ENCODE measurements at places on chromosomes 1 and 21. TPM values are rescaled to one million over a fixed set of nuclear protein-coding genes. Genes with fewer than 3 reads are reported as not detected.

RGS7 gene
- 4.5 TPM for total RNA-seq

DNA sequence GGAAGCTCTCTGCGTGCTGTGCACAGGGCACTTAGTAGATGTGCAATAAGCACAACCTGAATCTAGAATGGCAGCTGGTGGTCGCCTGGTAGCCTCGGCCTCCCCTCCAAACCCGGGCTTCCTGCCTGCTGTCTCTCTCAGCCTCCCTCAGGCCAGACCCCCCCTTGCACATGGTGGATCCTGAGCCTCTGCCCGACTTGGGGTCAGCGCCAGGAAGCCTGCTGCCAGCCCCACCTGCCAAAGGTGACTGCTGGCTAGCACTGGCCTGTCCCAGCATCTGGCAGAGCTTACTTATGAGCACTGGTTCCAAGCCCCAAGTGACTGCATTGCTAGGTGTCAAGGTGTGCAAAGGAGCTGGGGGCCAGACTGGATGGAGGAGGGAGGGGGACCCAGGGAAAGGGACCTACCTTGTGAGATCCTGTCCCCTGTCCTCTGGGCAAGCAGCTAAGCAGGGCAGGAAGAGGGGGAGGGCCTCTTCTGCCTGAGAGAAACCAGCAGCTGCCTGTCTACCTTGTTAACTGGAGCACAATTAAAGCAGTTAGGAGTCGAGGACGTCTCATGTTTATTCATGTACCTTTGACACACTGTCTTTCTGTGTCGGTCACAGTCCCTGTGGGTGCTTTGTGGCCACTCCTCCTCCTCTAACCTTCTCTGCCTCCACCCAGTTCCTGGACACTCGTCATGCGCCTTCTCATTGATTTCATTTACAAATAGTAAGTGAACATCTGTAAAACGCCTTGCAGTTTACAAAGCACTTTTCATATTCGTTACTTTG lies 100.9 kb downstream of the DDX20 start:
- no peaks in the 10 kb centered on the region for H3K4me1 ChIP-seq
- no peaks in the 10 kb centered on the region for H3K36me3 ChIP-seq
- no peak for DNase-seq
- H3K27ac ChIP-seq, result no peak overlapping the region

PYHIN1 gene
- not detected for total RNA-seq

- no peak for DNase-seq
- peak overlapping the region; percentile 83 for H3K4me3 ChIP-seq
- H3K4me1 ChIP-seq, result peaks cover 20% of the 10 kb centered on the region
- peaks cover 5% of the 10 kb centered on the region for H3K36me3 ChIP-seq
- H3K27ac ChIP-seq, result peak overlapping the region; percentile 66
Measured at GRCh38 chr1:23868557-23869016, 497 bp upstream of the FUCA1 start.

S100A1 gene
- 1.2 TPM for total RNA-seq

DNA sequence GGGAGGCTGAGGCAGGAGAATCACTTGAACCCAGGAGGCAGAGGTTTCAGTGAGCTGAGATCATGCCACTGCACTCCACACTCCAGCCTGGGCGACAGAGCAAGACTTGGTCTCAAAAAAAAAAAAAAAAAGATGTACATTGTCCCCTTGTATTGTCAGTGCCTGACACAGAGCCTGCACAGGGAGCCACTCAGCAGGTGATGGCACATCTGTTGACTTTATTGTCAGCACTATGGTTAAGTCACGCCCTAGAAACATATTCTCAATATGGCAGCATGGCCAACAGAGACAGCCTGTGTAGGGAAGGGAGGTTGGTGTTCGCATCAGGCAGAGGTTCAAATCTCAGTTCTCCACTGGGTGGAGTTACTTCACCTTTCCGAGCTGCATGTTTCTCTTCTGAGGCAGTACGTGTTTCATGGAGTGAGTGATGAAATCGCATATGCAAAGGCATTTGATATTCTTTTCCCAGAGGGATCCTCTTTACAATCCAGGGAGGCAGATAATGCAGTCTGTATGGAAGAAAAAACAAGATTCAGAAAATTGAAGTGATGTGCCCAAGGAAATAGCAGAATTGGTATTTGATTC lies 20.6 kb downstream of the LAMC2 start:
- H3K4me3 ChIP-seq, result no peak overlapping the region
- H3K27me3 ChIP-seq, result no peaks in the 10 kb centered on the region
- DNase-seq, result no peak
- H3K27ac ChIP-seq, result no peak overlapping the region
- H3K36me3 ChIP-seq, result no peaks in the 10 kb centered on the region
- peaks cover 15% of the 10 kb centered on the region for H3K4me1 ChIP-seq

DNA sequence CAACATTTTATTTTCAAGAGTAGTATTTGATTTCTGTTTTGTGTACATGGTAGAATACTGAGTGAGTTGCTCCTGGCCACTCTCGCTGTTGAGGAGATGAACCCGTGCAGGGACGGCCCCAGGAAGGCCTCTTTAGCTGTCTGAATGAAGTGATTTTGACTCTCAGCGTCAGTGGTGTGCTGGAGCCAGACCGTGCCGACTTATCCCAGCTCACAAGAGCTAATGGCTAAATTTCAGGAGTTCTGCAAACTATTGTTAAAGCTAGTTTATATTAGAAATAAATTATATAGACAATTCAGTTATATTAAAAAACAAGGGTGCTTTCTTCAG lies 111.2 kb upstream of the KIF26B start:
- no peak for DNase-seq
- no peak overlapping the region for H3K4me3 ChIP-seq
- H3K27me3 ChIP-seq, result no peaks in the 10 kb centered on the region
- H3K27ac ChIP-seq, result no peak overlapping the region
- no peaks in the 10 kb centered on the region for H3K36me3 ChIP-seq

GRCh38 chr1:199292896-199293295 lies 654.1 kb downstream of the PTPRC start:
- no peaks in the 10 kb centered on the region for H3K36me3 ChIP-seq
- no peak overlapping the region for H3K27ac ChIP-seq
- DNase-seq, result no peak

Data from chondrocyte (in vitro differentiated cells).